ENCODE measurements at places on chromosomes 12 and 14.

GRCh38 chr12:3897371-3897971 is 24.3 kb upstream of the PARP11 start:
- DNase-seq, result no peak

- DNase-seq, result no peak
Measured at GRCh38 chr12:130764475-130765185, 48.5 kb upstream of the RIMBP2 start.

DNA sequence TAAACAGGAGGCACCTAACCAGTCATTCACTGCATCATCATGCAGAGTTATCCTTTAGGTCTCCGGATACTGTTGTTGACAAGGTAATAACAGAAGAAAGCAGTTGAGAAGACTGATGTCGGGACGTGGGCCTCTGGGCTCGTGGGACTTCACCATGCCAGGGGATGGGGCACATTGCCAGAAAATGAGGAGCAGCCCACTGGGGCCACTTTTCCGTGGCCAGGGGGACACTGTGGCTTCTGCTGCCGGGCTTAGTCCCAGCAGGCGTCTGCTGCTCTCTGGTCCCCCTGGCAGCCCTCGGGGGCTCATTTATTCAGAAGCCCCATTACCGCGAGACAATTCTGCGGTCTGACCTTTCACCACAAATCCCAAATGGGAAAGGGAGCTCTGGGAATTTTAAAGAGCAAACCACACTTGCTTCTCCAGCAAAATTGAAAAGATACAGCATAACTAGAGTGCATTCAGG is 201.2 kb downstream of the DAD1 start:
- DNase-seq, result no peak

- DNase-seq, result no peak
Measured at GRCh38 chr12:25713264-25713663, 160.2 kb upstream of the LMNTD1 start.

DNA sequence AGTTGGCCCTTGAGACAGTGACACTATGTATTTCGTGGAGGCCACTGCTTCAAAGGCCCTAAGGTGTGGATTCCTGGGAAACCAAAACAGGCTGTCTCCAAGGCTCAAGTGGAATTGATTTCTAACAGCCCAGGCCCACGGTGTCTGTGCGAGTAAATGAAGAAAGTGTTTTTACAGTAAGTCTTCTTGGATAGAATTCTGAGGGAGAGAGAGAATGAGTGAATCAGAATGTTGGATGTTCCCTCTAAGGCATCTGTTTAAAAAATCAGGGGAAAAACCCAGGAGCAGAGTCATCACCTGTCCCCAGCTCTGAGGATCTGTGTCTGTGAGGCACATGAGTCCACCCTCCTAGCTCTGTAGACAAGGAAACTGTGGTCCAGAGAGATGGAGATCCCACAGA is 22.3 kb upstream of the BDKRB1 start:
- DNase-seq, result no peak

DNA sequence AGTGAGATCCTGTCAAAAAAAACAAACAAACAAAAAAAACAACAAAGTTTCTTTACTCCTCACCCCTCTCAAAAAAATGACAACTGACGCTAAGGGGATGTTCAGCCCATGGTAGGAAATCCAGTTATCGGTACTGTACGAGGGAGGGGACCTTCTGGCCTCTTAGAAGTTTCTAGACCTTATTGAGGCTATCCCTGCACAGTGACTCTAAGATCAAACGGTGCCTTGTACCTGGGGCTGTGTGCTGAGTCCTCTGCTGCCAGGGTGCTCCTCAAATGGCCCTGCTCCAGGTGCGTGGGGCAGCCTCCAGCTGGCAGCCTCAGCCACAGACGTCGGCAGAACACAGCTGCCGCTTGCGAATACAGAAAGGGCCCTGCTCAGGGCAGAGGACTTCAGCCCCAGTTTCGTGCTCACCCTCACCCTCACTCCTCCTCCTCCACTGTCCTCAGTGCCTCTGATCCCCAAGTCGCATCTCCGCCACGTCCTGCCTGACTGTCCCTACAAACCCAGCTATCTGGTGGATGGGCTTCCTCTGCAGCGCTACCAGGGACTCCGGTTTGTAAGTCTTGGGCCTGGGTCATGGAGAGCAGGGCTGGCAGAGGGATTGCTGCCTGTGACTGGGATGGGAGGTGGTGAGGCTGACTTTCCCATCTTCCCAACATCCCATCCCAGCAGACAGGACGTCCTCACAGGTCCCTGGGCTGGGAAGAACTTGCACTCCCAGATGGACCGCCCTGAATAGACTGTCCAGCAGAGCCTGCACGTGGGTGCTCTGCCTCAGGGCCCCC is 90.9 kb downstream of the B4GALNT3 start:
- no peak for DNase-seq

- no peak for DNase-seq
Measured at GRCh38 chr12:24574538-24574937, 374.4 kb downstream of the BCAT1 start.

DNA sequence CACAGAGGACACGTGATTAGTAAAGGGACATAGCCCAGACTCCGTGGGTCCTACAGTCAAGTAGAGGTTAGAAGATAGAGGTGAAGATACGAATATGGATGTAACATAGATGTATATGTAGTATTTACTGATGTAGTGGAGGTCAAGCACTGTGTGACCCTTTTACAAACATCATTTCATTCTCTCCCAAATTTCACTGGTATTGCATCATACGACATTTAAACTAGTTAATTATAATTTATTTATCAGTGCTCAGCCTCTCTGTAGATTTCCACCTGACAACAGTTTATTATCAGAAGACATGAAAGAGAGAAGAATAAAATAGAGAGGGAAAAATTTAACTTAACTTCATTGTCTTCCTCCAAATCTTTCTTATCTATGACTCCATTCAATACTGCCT is 927.9 kb upstream of the TMEM132C start:
- no peak for DNase-seq

GRCh38 chr14:85418721-85419120 is 111.2 kb upstream of the FLRT2 start:
- no peak for DNase-seq

All from NCI-H2107 (cell line).